ENCODE measurements at places on chromosomes 5 and 9.

- DNase-seq = no peak
Measured at GRCh38 chr5:119651486-119651885, 22.1 kb downstream of the FAM170A start.

- DNase-seq = no peak
Measured at GRCh38 chr5:157576678-157577077, 1.1 kb upstream of the ADAM19 start.

DNA sequence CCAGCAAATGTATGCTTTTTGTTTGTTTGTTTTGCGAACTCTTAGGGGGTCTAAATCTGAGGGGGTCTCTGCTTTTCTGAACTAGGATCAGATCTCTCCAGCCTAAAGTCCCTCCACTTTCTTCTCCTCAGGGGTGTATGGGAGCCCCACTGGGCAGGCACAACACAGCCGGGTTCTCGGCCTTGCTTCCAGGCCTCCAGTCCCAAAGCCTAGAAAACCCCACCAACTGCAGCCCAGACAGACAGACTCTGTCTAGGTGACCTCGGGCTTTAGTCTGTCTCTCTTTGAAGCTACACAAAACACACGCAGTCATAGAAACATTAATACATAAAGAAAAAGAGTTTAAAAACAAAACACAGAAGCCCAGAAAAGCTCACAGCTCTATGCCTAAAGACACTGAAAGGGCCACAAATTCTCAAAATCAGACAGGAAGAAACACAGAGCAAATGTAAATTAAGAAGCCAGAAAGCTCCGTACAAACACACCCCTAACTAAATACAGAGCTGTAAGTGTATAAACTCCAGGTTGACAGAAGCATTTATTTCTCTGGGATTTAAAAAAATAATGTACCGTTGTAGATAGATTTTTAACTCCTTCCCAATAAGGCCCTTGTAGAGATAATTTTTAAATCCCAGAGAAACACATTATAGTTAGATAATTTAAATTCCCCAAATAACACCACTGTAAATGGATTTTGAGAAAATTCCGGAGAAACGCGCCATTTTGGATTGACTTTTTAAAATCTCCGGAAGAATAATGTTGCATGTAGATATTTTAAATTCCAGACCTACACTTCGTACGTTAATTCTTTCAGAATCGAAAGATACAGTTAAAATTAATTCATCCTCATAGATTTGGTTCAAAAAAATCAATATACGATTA is 2.0 kb downstream of the PITX1 start:
- no peak for DNase-seq

DNA sequence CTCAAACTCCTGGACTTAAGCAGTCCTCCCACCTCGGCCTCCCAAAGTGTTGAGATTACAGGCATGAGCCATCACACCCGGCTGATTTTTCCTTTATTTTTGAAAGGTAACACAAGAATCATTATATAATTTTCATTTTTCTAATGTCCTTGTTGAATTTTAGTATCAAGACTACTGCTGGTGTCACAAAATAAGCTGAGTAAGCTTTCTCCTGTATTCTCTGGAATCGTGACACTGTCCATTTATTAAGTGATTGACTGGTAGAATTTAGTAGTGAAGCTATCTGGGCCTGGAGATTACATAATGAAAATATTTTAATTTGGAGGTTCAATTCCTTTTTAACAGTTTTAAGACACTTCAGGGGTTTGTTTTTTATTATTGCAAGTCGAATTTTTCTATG is 9.5 kb downstream of the CDK20 start:
- DNase-seq = no peak

- DNase-seq = no peak
Measured at GRCh38 chr9:108838017-108838416, 17.8 kb downstream of the ACTL7B start.

DNA sequence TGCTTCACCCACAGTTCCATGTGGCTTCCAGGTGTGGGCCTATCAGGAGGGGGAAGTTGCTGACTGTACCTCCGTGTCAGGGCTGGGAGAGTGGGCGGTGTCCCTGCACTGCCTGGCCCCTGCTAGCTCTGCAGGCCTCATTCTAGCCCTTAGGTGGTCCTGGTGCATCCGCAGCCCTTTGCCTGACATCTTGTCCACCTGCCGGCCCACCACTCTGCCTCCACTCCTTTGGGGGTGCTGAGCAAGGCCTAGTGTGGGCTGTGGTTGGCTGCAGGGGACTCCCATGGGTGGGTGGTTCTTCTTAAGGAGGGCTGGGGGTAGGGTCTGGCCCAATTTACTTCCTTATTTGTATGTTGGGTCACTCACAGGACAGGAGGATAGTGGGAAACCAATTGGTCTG is 66.9 kb downstream of the HSPA4 start:
- DNase-seq = no peak

GRCh38 chr9:73157811-73158210 is 6.1 kb downstream of the ANXA1 start:
- DNase-seq = no peak

GRCh38 chr9:1474671-1475070 is 424.5 kb downstream of the DMRT2 start:
- no peak for DNase-seq

All from activated T-cell treated with anti-CD3 and anti-CD28 coated beads, Interleukin-2, amount 50 U/mL, for 24 hours (primary cell).